ENCODE measurements at places on chromosomes 3 and 15. TPM values are rescaled to one million over a fixed set of nuclear protein-coding genes. Genes with fewer than 3 reads are reported as not detected.

The BUB1B gene
- not detected for total RNA-seq

DNA sequence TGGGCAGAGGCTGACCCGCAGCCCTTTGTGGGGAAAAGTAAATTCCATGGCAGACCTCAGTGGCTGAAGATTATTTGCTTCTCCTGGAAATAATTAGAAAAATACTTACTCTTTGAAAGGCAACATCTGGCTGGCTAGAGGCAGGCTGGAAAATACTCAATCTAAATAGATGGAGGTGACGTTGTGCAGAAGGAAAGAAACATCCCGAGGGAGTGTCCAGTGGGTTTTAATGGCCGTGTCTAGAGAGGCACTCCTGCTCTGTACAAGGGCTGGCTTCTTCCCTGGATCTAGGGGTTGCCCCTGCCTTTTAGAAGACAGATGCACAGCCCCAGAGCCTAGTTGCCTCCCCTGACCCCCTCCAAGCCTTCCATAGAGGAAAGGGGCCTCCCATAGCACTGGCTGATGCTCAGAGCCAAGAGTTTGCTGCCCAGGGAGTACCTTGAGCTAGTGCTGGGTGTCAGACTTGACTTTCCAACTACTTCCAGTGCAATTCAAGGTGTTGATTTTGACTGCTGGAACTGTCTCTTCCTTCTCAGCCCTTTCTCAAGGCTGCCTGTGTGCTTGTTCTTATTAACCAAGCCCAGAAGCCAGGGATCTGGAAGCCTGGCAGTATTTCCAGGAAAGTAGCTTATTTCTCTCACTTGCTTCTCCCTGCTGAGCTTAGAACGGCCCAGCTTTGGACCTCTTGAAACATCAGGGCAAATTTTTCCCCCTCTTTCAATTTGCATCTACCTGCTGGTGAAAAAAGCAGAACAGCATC lies 27.4 kb downstream of the CGNL1 start:
- H3K4me3 ChIP-seq, result no peak overlapping the region
- no peak for DNase-seq
- H3K27me3 ChIP-seq, result no peaks in the 10 kb centered on the region
- no peaks in the 10 kb centered on the region for H3K4me1 ChIP-seq
- H3K36me3 ChIP-seq, result no peaks in the 10 kb centered on the region

DNA sequence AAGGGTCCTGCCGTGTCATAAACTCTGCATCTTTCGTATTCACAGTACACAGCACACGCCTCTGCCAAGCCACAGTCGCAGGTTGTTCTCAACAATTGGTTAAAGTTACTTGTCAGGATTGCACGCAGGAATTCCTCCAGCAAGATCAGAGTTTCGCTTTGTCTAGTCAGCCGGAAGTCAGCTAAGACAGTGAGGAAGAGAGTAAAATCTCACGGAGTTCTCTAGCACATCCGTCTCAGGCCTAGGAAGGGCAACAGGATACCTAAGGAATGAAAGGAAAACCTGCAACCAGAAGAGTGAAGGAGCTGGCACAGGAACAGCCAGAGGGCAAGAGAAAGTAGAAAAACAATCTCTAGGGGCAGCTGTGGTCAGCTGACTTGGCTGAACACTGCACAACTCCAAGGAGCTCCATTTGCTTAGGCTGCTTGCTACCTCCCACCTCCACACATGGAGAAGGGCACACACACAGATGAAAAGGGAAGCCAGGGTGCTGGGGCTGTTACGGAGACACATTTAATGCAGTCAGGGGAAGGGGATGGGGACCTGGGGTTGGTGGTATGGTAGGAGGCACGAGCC lies 23.7 kb downstream of the RORA start:
- H3K27me3 ChIP-seq, result no peaks in the 10 kb centered on the region
- H3K4me1 ChIP-seq, result peaks cover 68% of the 10 kb centered on the region
- H3K4me3 ChIP-seq, result peak overlapping the region; percentile 62
- DNase-seq, result no peak
- peak overlapping the region; percentile 90 for H3K27ac ChIP-seq
- no peaks in the 10 kb centered on the region for H3K36me3 ChIP-seq

DNA sequence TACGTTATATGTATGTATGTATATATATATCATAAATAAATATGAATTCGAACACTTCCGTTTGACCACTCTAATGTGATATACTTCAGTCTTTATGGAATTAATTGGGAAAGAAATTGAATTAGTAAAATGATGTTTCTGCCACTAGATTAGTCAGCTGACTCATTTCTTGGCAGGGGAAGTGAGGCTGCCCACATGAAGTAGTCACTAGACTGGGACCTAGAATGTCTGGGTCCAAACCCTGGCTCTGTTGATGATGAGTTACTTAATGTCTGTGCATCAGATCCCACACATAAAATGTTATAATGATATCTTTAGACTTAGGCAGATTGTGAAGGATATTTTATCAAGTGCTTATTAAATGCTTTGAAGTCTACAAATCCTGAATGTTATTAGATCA lies 27.4 kb upstream of the ARL14 start:
- DNase-seq, result no peak
- no peak overlapping the region for H3K4me3 ChIP-seq
- no peaks in the 10 kb centered on the region for H3K27me3 ChIP-seq
- H3K4me1 ChIP-seq, result no peaks in the 10 kb centered on the region
- no peak overlapping the region for H3K27ac ChIP-seq

The TMEM43 gene
- 35.6 TPM for total RNA-seq

The SLMAP gene
- 106 TPM for total RNA-seq

Data from psoas muscle (tissue), 8 donors.